NCI-H1436 treated with DMSO at 0.1 percent for 48 hours (cell line): ENCODE measurements at places on chromosomes 3 and 15.

DNA sequence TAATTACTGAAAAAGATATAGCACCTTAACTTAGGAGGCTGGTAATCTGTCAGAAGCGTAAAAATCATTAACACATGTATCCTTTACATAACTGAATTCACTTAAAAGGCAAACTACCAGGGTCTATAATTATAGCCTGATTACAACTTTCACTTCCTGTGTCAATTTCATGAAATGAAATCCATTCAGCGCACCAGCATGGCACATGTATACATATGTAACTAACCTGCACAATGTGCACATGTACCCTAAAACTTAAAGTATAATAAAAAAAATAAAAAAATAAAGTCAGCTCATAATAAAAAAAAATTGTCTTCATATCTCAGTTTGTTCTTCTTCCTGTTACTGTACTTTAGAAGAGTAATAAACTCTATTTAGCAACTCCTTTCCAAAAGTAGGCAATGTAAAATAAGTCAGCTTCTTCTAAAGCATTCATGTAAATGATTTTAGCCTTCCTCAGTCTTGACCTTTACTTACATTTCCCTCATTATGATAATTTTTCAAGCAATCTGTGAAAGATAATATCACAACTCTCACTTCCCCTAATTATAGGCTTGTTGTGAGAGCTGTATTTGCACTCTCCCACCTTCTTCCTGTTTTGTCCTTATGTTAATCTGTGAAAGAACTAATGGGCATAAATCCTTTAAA is 50.1 kb downstream of the KBTBD8 start:
- no peak for DNase-seq

DNA sequence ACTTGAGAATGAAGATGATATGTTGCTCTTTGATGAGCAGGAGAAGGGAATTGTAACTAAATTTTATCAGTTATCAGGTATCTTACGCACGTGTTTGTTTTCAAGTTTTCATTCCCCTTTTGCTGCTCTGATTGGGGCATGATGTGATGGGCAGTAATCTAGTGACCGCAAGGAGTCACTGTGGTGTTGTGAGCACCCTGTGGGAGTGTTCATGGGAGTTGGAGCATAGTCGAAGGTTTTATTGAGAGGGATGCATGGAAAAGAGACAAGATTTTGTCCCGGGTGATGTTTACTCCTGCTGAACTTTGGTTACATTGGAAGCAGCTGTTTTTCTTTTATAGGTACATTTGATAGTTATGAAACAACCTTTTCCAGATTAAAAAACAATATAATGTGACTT is 2.1 kb downstream of the FAN1 start:
- no peak for DNase-seq

- DNase-seq, result no peak
Measured at GRCh38 chr3:120956143-120956542, 48.1 kb downstream of the STXBP5L start.

- no peak for DNase-seq
Measured at GRCh38 chr3:12335421-12335820, 46.6 kb downstream of the PPARG start.

- DNase-seq, result no peak
Measured at GRCh38 chr15:58431221-58432149, at the start of gene LIPC. LIPC (plus strand) TSS chr15:58431991; CDS start chr15:58432033, 42 bp downstream.

- no peak for DNase-seq
Measured at GRCh38 chr15:97903971-97904572, 56.4 kb upstream of the ARRDC4 start.

DNA sequence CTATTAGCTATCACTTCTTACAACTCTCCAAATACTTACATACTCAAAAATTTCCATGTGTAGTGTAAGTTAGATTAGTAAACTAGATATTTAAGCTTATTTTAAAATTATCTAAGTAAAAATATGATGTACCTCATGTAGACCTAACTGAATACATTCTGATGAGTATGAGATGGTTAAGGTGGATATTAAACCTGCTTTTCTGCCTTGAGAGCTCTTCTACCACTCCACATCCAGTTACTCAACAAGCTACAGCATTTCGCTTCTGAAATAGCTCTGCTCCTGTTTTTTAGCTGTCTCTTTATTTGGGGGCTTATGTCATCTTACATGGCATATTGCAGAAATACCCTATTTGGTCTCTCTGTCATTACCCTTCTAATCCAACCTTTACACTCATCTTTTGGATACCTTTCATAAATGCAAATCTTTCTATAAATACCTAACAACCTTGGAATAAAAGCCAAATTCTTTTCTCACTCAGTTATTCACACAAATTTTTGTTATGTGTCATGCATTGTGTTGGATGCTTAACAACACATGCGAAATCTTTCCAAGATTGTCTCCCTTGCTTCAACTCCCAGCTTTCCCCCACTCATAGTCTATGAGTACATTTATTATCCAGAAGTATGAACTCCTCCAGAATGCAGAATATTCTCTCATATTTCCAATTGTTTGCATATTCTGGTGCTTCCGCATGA is 92.0 kb downstream of the ALCAM start:
- DNase-seq, result no peak

GRCh38 chr3:48306290-48306689 is 27.2 kb downstream of the SPINK8 start:
- no peak for DNase-seq

DNA sequence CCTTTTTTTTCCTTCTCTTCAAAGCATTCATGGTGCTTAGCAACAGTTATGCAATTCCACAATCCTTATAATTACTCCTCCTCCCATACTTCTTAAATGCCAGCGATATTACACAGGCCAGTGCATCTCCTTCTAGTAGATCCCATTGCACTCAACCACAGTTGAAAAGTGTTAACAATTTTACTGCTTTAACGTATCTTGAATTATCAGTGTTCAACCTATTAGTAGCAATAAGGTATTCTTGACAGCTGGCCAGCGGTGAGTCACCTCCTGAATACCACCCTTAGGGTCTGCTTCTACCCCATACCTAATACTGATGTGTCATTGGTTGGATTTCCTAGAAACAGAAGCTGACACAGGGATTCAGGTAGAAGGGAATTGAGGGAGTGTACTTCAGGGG is 24.0 kb upstream of the TEX9 start:
- no peak for DNase-seq

- no peak for DNase-seq
Measured at GRCh38 chr15:48413304-48413703, 82.1 kb downstream of the DUT start.

GRCh38 chr3:60013241-60013640 is 963.4 kb upstream of the CFAP20DC start:
- DNase-seq, result no peak
